ENCODE measurements at places on chromosomes 16 and 17. TPM values are rescaled to one million over a fixed set of nuclear protein-coding genes. Genes with fewer than 3 reads are reported as not detected.
A peak's percentile ranks its signal among the peaks of the same experiment; 100 is the strongest.

Gene KRTAP1-5
- not detected for total RNA-seq

Gene EMC6
- 86.5 TPM for total RNA-seq

Gene GRIN2A
- total RNA-seq: 1.8 TPM

Gene SMTNL2
- 4.5 TPM for total RNA-seq

Gene ITGAD
- total RNA-seq: not detected

Gene SLC9A5
- total RNA-seq: 8.5 TPM

Gene ARL2BP
- 13.6 TPM for total RNA-seq

Gene RILP
- total RNA-seq: 6.0 TPM

Gene BAIAP3
- total RNA-seq: 7.9 TPM

Gene WWOX
- 16.7 TPM for total RNA-seq

Gene PRR35
- total RNA-seq: 0.50 TPM

Gene RDM1
- 4.8 TPM for total RNA-seq

Gene ORC6
- 67.4 TPM for total RNA-seq

Gene ZNF200
- total RNA-seq: 9.9 TPM

DNA sequence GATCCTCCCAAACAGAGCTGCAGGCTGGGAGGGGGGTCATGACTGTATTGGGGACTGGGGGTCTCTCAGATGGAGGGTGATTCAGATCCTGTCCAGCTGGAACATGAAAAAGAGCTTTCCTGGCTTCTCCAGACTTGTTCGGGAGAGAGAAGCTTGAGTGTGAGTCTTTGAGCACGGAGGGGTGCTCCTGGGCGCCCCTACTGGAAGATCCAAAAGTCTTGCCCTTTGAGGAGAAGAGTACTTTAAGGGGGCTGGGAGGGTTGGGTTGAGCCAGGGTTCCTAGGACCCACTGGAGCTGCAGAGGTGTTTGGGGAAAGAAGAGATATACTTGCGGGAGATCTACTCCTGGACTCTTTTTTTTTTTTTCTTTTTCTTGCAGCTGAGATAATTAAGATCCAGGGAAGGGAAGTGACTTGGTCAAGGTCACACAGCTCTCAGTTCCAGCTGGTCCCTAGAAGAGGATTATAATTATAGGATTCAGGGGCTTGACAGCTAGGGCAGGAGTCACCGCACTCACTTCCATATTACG lies 8.4 kb downstream of the RARA start:
- no peaks in the 10 kb centered on the region for H3K36me3 ChIP-seq
- DNase-seq: no peak
- peaks cover 8% of the 10 kb centered on the region for H3K27me3 ChIP-seq

- no peaks in the 10 kb centered on the region for H3K36me3 ChIP-seq
- peaks cover 15% of the 10 kb centered on the region for H3K4me1 ChIP-seq
- no peak overlapping the region for H3K4me3 ChIP-seq
- H3K27me3 ChIP-seq: peaks cover 27% of the 10 kb centered on the region
- DNase-seq: no peak
These were observed 857 bp upstream of the STAT5A start for GRCh38 chr17:42287305-42287976.

DNA sequence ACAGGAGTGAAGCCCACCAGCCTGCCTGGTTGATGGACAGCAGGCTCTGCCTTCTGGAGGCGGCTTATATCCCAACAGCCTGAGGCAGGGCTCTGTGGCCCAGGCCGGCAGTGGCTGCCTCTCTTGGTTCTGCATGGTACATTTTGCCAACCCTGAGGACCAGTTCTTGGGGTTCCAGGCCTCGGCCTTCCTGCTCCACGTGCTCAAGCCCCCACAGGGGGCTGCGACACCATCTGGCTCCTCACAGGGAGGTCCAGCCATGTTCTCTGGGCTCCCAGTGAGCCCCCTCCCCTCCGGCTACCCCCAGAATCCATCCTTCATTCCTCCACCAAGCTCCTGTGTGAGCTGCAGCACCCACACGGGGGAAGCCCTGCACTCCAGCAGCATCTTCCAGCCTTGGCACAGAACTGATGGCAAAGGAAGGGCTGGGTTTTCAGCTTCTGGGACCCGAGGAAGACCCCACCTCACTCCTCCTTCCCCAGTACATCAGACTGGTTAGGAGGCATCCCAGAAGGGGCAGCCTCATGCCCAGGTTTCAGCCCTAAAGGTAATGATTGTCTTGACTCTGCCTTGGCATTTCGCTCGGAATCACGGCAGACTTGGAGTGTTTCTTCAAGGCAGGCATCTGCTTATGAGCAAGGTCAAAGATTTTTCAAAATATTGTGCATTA lies 231.2 kb downstream of the CPPED1 start:
- H3K27me3 ChIP-seq: no peaks in the 10 kb centered on the region
- no peaks in the 10 kb centered on the region for H3K4me1 ChIP-seq
- H3K4me3 ChIP-seq: no peak overlapping the region
- H3K27ac ChIP-seq: no peak overlapping the region

GRCh38 chr17:35086931-35087573 lies 23.5 kb upstream of the RFFL start:
- H3K4me3 ChIP-seq: peak overlapping the region; percentile 7
- peaks cover 23% of the 10 kb centered on the region for H3K4me1 ChIP-seq
- DNase-seq: no peak
- no peak overlapping the region for H3K27ac ChIP-seq
- no peaks in the 10 kb centered on the region for H3K36me3 ChIP-seq
- no peaks in the 10 kb centered on the region for H3K27me3 ChIP-seq

GRCh38 chr16:19833581-19833980 lies 51.1 kb downstream of the GPRC5B start:
- H3K36me3 ChIP-seq: no peaks in the 10 kb centered on the region
- no peaks in the 10 kb centered on the region for H3K27me3 ChIP-seq
- H3K27ac ChIP-seq: no peak overlapping the region

DNA sequence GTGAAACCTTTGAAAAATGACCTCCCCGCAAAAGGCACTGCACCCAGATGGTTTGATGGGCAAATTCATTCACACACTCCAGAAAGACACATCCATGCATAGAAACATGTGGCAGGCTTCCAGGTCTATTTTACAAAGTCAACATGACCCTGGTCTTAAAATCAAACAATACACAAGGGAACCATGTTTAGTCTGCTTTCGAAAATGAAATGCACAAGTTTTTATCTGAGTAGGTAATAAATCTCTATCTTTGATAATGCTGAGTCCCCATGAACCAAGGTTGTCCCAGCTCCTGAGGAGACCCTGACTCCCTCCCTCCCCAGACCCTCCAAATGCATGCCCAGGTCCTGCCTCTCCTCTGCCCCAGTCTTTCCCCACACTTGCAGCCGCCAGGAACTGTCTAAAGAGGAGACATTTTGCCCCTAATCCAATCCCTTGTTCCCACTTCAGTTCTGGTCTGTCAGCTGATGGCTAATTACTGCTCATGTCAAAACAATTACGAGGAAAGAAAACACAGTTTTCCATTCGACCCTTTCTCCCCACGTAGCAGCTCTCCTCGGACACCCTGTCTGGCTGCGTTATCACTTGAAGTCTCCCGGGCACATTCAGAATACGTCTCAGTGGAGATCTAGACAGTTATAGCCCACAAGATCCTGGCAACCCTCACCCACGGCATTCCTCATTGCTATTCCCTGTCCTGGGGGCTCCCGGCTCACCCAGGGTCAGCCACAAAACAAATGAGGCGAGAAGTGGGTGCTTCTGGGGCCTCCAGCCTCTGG lies 68.8 kb upstream of the RCVRN start:
- no peaks in the 10 kb centered on the region for H3K4me1 ChIP-seq
- no peaks in the 10 kb centered on the region for H3K27me3 ChIP-seq
- H3K36me3 ChIP-seq: no peaks in the 10 kb centered on the region
- no peak overlapping the region for H3K27ac ChIP-seq
- no peak overlapping the region for H3K4me3 ChIP-seq
- DNase-seq: no peak

DNA sequence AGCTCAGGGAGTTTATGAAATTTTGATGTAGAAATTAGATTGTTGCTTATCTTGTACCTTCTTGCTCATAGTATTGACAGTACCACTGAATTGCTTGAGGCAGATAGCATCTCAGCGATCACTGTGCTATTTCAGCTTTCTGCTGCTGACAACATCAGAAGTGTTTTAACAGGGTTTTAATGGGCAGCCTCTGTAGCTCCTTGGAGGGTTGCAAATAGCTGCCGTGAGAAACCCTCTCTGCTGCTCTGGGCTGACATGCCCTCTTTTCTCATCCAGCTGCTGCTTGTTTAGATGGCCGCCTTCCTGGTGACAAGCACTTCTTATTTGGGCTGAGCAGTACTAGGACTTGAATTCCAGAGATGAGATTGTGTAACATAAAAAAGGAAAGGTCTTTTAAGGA lies 180.2 kb upstream of the TBX2 start:
- no peak overlapping the region for H3K27ac ChIP-seq
- no peaks in the 10 kb centered on the region for H3K27me3 ChIP-seq
- DNase-seq: no peak
- no peak overlapping the region for H3K4me3 ChIP-seq
- H3K36me3 ChIP-seq: no peaks in the 10 kb centered on the region
- H3K4me1 ChIP-seq: no peaks in the 10 kb centered on the region

DNA sequence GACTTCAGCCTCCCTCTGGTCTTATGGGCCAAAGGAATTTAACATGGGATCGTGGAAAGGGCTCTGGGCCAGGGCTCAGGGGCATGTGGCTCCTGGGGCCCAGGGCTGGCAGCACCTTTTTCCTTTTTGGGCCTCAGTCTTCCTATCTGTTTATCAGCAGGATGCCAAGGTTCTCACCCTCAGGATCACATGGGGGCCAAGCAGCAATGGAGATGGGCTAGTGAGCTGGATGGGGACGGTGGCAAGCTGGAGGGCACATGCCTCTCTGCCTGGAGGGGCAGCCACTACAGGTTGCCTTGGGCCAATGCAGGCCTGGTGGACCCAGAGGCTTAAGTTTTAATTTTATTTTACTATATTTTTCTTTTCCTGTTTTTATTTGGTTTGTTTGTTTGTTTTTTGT lies 95.4 kb downstream of the CYLD start:
- no peaks in the 10 kb centered on the region for H3K4me1 ChIP-seq
- no peak overlapping the region for H3K27ac ChIP-seq
- no peaks in the 10 kb centered on the region for H3K27me3 ChIP-seq

GRCh38 chr16:85350146-85350728 lies 238.0 kb upstream of the CIBAR2 start:
- no peaks in the 10 kb centered on the region for H3K4me1 ChIP-seq
- H3K27me3 ChIP-seq: no peaks in the 10 kb centered on the region
- H3K4me3 ChIP-seq: no peak overlapping the region
- no peak overlapping the region for H3K27ac ChIP-seq
- no peaks in the 10 kb centered on the region for H3K36me3 ChIP-seq
- DNase-seq: no peak

DNA sequence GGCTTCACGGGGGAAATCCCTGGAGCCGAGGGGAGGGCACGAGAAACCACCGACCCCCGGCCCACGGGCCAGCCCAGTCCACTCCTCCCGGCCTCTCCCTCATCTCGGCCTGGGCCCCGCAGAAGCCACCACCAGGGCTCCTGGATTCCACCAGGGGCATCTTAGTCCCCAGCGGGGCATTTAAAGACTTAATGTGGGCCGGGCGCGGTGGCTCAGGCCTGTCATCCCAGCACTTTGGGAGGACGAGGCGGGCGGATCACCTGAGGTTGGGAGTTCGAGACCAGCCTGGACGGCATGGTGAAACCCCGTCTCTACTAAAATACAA lies 24.1 kb upstream of the ABR start:
- H3K27me3 ChIP-seq: peaks cover 4% of the 10 kb centered on the region
- no peaks in the 10 kb centered on the region for H3K4me1 ChIP-seq
- H3K27ac ChIP-seq: no peak overlapping the region
- H3K4me3 ChIP-seq: peak overlapping the region; percentile 53

- DNase-seq: no peak
- no peaks in the 10 kb centered on the region for H3K36me3 ChIP-seq
- peak overlapping the region; percentile 53 for H3K4me3 ChIP-seq
- H3K27ac ChIP-seq: peak overlapping the region; percentile 39
- peaks cover 11% of the 10 kb centered on the region for H3K4me1 ChIP-seq
These were observed 656 bp upstream of the IGFBP4 start for GRCh38 chr17:40442392-40443195.

DNA sequence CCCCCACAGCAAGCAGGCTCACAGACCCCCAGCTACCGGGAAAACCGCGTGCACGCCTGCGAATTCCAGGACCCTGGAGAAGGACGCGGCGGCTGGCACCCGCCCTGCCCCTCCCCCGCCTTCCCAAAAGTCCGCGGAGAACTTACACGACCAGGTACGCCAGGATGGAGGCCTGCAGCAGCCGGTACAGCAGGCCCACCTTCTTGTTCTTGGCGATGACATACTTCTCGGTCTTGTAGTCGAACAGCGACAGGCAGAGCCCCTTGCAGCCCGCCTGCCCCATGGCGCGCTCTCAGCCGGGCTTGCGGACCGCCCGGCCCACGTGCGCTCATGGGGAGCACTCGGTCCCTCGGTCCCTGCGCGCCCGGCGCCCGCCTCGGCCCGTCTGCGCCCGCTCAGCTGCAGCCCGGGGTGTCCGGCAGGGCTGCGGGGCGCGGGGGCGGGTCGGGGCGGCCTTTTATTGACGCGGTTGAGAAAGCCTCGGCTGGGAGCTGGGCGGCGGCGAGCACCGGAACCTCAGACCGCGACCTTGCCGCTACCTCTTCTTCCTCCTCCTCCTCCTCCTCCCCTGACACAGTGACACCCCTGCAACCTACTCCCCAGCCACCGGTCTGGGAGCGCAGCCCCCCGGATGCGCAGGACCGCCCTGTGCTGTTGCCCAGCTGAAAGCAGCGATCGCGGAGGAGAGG lies at the start of gene P2RX5:
TSS of gene P2RX5 (minus strand) at position 433 of the 689 bp plus-strand sequence. CDS start at position 283, 150 bp downstream.
- peaks cover 14% of the 10 kb centered on the region for H3K4me1 ChIP-seq
- DNase-seq: peak; percentile 79
- no peak within 1 kb of the TSS for H3K27ac ChIP-seq
- no peaks in the 10 kb centered on the region for H3K36me3 ChIP-seq

DNA sequence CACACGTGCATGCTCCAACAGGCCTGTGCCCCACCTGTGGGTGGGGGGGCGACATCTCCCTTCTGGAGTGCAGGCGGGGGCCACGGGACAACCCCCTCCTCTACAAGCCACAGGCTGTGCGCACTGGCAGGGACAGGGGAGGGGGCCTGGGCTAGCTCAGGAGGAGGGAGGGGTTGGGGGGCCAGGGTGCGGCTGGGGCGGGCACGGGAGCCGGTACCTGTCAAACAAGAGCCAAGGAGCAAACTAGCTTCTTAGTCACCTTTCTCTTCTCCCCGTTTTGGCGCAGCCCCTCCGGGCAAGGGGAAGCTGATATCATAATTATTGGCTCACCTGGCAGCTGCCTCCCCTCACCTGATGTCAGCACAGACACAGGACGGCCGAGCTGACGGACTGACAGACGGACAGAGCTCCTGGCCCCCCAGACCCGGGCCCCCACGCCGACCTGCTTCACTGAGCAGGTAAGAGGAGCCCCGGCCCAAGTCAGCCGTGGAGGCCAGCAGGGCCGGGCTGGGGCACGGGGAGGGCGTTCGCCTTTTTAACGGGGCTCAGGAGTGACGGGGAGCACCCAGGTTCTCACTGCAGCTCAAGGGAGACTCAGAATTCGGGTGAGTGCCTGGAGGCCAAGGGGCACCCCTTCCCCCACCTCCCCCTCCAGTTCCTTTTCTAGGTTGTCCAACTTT lies at the start of gene FOXN1:
TSS of gene FOXN1 (plus strand) at position 363 of the 680 bp plus-strand sequence. CDS start 17,622 bp downstream, outside the sequence.
- H3K36me3 ChIP-seq: no peaks in the 10 kb centered on the region
- H3K4me3 ChIP-seq: no peak within 1 kb of the TSS
- H3K27ac ChIP-seq: no peak within 1 kb of the TSS
- H3K27me3 ChIP-seq: peaks cover 3% of the 10 kb centered on the region
- H3K4me1 ChIP-seq: peaks cover 3% of the 10 kb centered on the region

GRCh38 chr17:73289549-73290254 lies 22.1 kb downstream of the CDC42EP4 start:
- no peak for DNase-seq
- H3K36me3 ChIP-seq: 0 out of 2 replicates have a peak, but pooled peaks cover 6% of the 10 kb centered on the region
- no peaks in the 10 kb centered on the region for H3K4me1 ChIP-seq

- no peak overlapping the region for H3K27ac ChIP-seq
- no peaks in the 10 kb centered on the region for H3K27me3 ChIP-seq
- DNase-seq: no peak
- no peaks in the 10 kb centered on the region for H3K4me1 ChIP-seq
- no peak overlapping the region for H3K4me3 ChIP-seq
These were observed 39.6 kb downstream of the C16orf82 start for GRCh38 chr16:27106305-27106704.

All from H1 (cell line).